Pulmonary artery endothelial cell (primary cell): ENCODE measurements at places on chromosomes 2 and 18. TPM values are rescaled to one million over a fixed set of nuclear protein-coding genes. Genes with fewer than 3 reads are reported as not detected.

DNA sequence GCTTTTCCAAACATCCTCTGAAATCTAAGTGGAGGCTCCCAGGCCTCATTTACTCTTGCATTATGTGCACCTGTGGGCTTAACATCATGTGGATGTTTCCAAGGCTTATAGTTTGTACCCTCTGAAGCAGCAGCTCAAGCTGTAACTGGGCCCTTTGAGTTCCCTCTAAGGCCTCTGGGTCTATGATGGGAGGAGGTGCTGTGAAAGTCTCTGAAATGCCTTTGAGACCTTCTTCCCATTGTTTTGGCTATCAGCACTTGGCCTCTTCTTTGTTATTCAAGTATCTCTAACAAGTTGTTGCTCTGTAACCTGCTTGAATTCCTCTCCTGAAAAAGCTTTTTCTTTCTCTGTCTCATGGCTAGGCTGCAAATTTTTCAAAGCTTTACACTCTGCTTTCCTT lies 58.1 kb upstream of the MYT1L start:
- no peak for DNase-seq

DNA sequence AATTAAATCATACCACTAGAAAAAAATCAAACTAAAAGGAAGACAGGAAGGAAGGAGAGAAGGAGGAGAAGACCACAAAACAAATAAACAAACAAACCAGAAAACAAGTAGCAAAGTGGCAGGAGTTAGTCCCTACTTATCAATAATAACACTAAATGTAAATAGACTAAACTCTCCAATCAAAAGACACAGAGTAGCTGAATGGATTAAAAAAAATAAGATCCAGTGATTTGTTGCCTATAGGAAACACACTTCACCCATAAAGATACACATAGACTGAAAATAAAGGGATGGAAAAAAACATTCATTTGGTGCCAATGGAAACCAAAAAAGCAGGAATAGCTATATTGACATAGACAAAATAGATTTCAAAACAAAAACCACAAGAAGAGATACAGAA lies 23.4 kb upstream of the BAZ2B start:
- DNase-seq: no peak

GRCh38 chr18:56238576-56238975 lies 399.8 kb downstream of the TXNL1 start:
- DNase-seq: no peak

Gene SP140
- not detected in 2 replicates for total RNA-seq

Gene PID1
- total RNA-seq: 0.11 TPM in 1 of 2 replicates, not detected in the other

Gene GPBAR1
- 0.07 TPM in 2 replicates for total RNA-seq

Gene PTPRM
- total RNA-seq: 30.7 and 59.0 TPM in 2 replicates

Gene PDCD1
- not detected in 2 replicates for total RNA-seq

Gene PCARE
- not detected in 2 replicates for total RNA-seq

Gene SLC30A3
- 0.11 TPM in 1 of 2 replicates, not detected in the other for total RNA-seq

Gene MALT1
- total RNA-seq: 9.2 and 17.6 TPM in 2 replicates

Gene HES6
- total RNA-seq: 3.2 and 6.6 TPM in 2 replicates
